ENCODE measurements at places on chromosomes 16 and 17.

- no peak overlapping the region for H3K27ac ChIP-seq
- peaks cover 5% of the 10 kb centered on the region for H3K4me1 ChIP-seq
- no peaks in the 10 kb centered on the region for H3K36me3 ChIP-seq
- H3K4me3 ChIP-seq = no peak overlapping the region
Observed at GRCh38 chr17:43018932-43019331, 3.3 kb downstream of the VAT1 start.

- no peaks in the 10 kb centered on the region for H3K36me3 ChIP-seq
- H3K4me3 ChIP-seq = no peak overlapping the region
- DNase-seq = peak; percentile 39
- H3K27ac ChIP-seq = no peak overlapping the region
Observed at GRCh38 chr17:13477180-13477611, 124.5 kb downstream of the HS3ST3A1 start.

DNA sequence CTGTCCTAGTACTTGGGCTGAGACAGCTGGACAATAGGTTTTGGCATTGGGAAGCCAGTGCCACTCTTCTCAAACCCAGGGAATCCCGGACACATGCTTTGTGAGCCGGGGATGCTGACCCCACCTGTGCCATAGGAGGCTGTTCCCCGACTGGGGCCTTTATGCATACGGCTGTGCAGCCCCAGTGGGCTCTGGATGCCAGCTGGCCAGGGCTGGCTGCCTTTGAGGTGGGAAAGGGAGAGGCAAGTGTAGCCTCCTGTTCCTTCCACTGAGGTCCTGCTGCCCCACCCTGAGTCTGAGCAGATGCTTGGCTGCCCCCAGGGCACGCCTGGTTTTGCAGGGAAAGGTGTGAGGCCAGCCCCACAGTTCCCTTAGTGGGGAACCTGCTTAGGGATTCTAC lies 105.7 kb downstream of the CCDC182 start:
- DNase-seq = no peak
- H3K4me1 ChIP-seq = peaks cover 4% of the 10 kb centered on the region
- H3K36me3 ChIP-seq = no peaks in the 10 kb centered on the region

DNA sequence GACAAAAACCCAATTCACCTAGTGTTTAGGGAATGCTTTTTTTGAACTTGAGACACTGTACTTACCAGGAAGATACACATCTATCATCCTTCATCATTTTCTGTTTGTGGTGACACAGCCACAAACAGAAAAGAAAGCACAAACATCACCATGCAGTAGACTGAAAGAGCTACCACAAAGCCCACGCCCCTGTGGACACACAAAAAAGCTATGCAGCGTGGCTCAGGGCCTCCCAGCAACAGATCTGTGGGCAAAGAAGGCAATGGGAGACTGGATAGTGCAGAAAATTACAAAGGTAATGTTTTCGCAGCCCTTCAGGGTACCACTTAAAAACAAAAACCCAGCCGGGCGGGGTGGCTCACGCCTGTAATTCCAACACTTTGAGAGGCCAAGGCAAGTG lies 9.6 kb downstream of the COTL1 start:
- peaks cover 5% of the 10 kb centered on the region for H3K4me1 ChIP-seq
- DNase-seq = no peak
- H3K4me3 ChIP-seq = no peak overlapping the region

DNA sequence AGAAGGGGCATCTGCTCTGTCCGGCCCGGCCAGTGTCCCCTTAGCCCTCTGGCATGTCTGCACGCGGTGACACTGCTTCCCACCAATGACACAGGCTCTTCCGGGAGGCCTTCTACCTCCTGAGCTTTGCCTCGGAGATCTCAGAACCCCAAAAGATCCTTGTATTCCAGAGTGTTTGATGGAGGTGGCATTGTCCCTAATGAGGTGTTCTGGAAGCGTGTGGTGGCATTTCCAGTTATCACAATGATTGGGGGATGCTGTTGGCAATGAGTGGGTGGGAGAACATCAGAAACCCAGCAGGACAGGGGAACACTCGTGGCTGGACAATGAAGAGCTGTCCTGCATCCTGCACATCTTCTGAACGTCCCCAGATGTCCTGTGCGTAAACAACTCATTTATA lies 198.0 kb downstream of the XYLT1 start:
- no peak overlapping the region for H3K4me3 ChIP-seq
- H3K4me1 ChIP-seq = no peaks in the 10 kb centered on the region
- no peak overlapping the region for H3K27ac ChIP-seq
- H3K36me3 ChIP-seq = no peaks in the 10 kb centered on the region
- DNase-seq = no peak

GRCh38 chr17:81998212-81998611 lies 20.8 kb downstream of the ASPSCR1 start:
- H3K27me3 ChIP-seq = no peaks in the 10 kb centered on the region
- no peak overlapping the region for H3K4me3 ChIP-seq
- peaks cover 7% of the 10 kb centered on the region for H3K4me1 ChIP-seq
- no peak overlapping the region for H3K27ac ChIP-seq
- DNase-seq = no peak

- no peak overlapping the region for H3K4me3 ChIP-seq
- no peak for DNase-seq
- H3K36me3 ChIP-seq = no peaks in the 10 kb centered on the region
- H3K4me1 ChIP-seq = no peaks in the 10 kb centered on the region
Observed at GRCh38 chr17:82670661-82671450, 22.6 kb upstream of the WDR45B start.

DNA sequence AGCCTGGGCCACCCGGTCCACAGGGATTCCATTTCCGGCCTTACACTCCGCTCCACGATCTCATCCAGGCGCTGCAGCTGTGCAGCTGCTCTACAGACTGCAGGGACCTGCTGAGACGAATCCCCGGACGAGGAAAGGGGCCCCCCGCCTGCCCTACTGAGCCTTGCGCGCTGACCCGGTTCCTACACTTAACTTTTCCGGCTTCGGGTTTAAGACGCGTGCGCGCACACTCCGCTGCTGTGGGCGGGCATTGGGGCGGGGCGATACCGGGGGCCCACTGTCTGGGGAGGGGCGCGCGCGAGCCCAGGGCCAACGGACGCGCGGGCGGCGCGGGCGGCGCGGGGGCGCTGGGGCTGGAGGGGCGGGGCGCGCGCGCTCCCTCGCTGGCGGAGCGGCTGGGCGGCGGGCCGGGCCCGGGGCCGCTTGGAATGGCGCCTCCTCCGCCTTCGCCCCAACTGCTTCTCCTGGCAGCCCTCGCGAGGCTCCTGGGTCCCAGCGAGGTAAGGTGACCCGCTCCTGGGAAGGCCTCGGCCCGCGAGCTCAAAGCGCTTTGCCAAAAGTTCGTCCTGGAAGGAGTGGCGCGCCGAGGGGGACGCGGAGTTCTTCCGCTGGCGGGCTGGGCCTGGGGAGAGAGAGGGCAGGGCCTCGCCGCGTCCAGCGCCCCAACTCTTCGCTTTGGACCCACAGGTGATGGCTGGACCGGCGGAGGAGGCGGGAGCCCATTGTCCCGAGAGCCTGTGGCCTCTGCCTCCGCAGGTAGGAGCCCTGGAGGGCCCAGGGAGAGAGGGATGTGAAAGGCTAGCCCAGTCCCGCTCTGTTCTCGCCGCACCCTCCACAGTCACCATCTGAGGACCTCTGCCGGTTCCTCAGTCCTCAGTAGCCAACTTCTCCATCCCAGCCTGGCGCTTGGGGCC lies at the start of gene TP53I13:
Gene TP53I13 (plus strand): TSS at position 371 of the 914 bp plus-strand sequence. CDS start 58 bp downstream, at position 429.
- DNase-seq = peak; percentile 74
- H3K4me1 ChIP-seq = peaks cover 7% of the 10 kb centered on the region
- H3K27me3 ChIP-seq = no peaks in the 10 kb centered on the region
- H3K4me3 ChIP-seq = peak within 1 kb of the TSS; percentile 85
- H3K36me3 ChIP-seq = no peaks in the 10 kb centered on the region

- peaks cover 7% of the 10 kb centered on the region for H3K27me3 ChIP-seq
- no peak for DNase-seq
- H3K27ac ChIP-seq = no peak overlapping the region
- no peaks in the 10 kb centered on the region for H3K4me1 ChIP-seq
Observed at GRCh38 chr16:20612551-20613480, 36.6 kb upstream of the ACSM2B start.

- H3K4me1 ChIP-seq = peaks cover 70% of the 10 kb centered on the region
- no peaks in the 10 kb centered on the region for H3K36me3 ChIP-seq
- peak; percentile 37 for DNase-seq
- peak overlapping the region; percentile 88 for H3K27ac ChIP-seq
- no peak overlapping the region for H3K4me3 ChIP-seq
Observed at GRCh38 chr17:59785091-59785799, 77.8 kb downstream of the VMP1 start.

- peak overlapping the region; percentile 37 for H3K4me3 ChIP-seq
- DNase-seq = peak; percentile 81
- H3K36me3 ChIP-seq = no peaks in the 10 kb centered on the region
- H3K27me3 ChIP-seq = peaks cover 14% of the 10 kb centered on the region
Observed at GRCh38 chr17:77622647-77623046, 335.9 kb upstream of the TNRC6C start.

GRCh38 chr16:50802961-50803360 lies 61.1 kb downstream of the CYLD start:
- no peak for DNase-seq
- H3K4me3 ChIP-seq = no peak overlapping the region
- H3K4me1 ChIP-seq = no peaks in the 10 kb centered on the region
- no peak overlapping the region for H3K27ac ChIP-seq

DNA sequence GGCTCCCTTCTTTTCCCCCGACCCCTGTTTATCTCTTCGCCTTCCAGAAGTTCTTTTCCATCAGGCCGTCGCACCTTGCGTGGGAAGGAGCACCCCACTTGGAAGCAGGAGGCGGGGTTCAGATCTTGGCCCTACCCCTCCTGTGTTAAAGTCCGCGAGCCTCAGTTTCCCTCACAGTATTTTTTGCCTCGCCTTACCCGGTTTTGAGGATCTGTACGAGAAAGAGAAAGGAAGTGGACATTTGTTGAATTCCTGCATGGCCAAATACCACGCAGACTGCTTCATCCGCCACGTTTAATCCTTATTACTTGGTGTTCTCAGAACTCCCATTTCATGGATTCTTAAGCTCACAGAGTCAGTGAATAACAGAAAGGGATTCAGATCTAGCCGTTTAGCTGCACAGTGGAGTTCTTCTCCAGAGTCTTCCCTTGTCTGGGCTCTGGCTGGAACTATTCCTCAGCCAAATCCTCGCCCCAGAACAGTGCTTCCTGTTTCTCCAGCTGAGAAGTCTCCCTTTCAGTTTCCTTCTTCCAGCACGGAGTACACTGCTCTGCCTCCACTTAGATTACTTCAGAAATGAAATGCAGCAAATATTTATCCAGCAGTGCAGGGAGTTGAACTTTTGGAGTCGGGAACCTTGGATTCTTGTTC lies 590 bp downstream of the TMEM219 start:
- no peaks in the 10 kb centered on the region for H3K27me3 ChIP-seq
- no peaks in the 10 kb centered on the region for H3K36me3 ChIP-seq
- peaks cover 11% of the 10 kb centered on the region for H3K4me1 ChIP-seq
- peak overlapping the region; percentile 77 for H3K4me3 ChIP-seq
- peak; percentile 20 for DNase-seq

DNA sequence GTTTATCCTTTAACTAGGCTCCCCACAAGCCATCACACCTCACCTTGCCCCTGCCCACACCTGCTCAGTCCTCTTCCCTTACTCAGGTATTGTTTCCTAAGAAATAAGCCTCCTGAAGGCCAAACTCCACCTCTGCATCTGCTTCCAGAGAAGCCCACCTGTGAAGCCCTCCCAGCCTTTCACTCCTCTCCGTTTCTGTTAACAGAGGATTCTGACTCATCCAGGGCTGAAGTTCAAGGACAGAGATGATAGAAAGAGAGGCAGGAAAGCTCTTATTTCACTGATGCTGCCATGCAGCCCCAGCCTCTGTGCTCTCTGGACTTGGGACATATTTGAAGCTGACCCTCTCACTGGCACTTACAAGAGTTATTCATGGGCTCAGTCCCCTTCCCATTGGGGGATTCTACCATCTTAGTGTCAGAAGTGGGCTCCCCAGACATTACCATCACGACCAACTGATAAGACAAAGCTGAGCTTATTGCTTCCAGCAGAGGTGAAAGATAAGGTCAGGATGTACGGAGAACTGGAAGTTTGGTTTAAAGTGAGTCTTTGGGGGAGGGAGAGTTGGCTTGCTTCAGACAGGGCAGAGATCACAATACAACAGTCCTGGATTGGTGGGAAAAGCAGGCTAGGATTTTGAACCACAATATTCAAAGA lies 35.3 kb upstream of the XYLT2 start:
- H3K27ac ChIP-seq = no peak overlapping the region
- peaks cover 14% of the 10 kb centered on the region for H3K27me3 ChIP-seq
- no peak for DNase-seq
- H3K4me3 ChIP-seq = no peak overlapping the region

DNA sequence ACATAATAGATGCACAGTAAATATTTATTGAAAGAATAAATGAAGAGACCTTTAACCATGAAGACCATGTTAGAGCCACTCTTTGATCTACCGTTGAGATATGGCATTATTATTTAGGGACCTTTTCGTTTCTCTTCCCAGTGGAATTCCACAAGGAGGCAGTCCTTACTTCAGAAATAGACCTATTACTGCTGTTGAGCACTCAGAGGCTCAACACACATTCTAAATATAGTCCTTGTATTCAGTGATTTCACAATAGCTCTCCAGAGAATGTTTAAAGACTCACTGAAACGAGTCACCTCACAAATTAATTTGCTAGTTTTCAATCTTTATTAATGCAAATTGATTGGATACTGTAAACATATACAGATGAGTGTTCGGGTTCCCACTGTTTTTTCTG lies 603.8 kb downstream of the CDH8 start:
- H3K36me3 ChIP-seq = no peaks in the 10 kb centered on the region
- no peak overlapping the region for H3K4me3 ChIP-seq
- no peaks in the 10 kb centered on the region for H3K27me3 ChIP-seq
- H3K27ac ChIP-seq = no peak overlapping the region
- peak; percentile 5 for DNase-seq
- H3K4me1 ChIP-seq = no peaks in the 10 kb centered on the region

DNA sequence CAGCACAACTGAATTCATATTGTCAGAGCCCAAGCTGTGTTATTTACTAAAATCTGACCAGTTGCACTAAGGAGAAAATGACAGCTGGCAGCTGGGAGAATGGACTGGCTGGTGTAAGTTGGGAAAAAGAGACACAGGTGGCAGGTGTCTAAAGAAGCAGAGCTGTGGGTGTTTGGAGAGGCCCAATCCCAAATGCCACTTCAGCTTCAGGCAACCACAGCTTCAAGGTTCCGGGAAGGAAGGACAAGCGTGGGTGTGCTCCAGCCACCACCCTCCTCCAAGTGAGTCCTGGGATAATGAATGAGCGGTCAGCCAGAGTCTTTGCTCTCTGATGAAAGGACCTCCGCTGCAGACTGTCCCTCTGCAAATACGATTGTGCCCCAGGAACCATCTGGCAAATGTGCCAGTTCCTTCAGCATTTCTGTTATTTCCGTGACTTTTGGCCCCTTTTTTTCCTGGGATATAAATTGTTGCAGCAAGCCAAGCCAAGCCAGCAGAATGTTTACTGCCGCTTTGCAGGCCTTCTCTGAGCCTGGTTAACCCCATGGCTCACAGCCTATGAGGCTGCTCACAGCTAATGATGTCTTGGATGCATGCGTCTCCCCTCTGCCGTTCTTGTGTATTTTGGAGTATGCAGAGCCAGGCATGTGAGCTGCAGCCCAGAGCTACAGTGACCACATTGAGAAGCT lies 9.5 kb upstream of the RHBDL3 start:
- no peaks in the 10 kb centered on the region for H3K27me3 ChIP-seq
- H3K36me3 ChIP-seq = no peaks in the 10 kb centered on the region
- no peak overlapping the region for H3K27ac ChIP-seq
- no peaks in the 10 kb centered on the region for H3K4me1 ChIP-seq
- DNase-seq = no peak

- H3K27me3 ChIP-seq = no peaks in the 10 kb centered on the region
- H3K4me1 ChIP-seq = no peaks in the 10 kb centered on the region
- no peaks in the 10 kb centered on the region for H3K36me3 ChIP-seq
- no peak overlapping the region for H3K27ac ChIP-seq
- no peak for DNase-seq
- no peak overlapping the region for H3K4me3 ChIP-seq
Observed at GRCh38 chr16:19348578-19349315, 63.2 kb downstream of the CLEC19A start.
